ENCODE measurements at places on chromosomes 4 and X.

- no peak for DNase-seq
Measured at GRCh38 chrX:45788315-45788714, 587.6 kb upstream of the DIPK2B start.

DNA sequence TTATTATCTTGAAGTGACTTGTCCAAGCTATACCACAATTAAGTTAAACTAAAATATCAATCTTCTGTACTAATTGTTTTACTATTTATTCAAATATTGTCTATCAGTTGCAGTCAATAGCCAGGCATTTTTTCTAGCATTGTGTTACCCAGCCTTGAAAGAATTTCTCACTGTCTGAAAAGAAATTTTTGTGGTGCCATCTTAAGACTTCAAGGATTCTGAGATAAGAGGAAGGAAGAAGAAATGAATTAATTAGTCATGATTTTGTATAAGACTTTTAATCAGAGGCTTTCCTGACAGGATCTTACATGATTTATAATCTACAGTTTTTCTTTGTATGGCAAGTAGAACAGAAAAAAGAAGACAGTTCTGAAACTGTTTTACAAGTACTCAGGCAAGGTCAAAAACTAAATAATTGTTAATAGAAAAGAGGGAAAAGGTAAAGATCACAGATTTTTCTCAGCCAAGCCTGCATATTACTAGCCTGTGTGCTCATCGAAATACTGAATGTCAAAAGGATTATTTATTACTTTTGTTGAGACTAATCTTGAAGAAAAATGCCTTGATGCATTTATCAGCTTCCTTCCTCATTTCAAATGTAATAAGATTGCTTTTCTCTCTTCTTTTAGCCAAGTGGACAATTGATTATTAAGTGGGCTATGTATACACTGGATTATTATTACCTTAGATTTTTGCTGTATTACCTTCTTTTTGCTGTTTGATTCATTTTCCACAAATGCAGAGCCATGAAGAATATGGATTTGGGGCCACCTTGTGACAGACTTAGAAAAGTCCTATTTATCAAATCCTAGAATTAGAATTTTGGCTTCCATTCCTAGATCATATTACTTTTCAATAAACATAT is 53.8 kb downstream of the CXCL1 start:
- no peak for DNase-seq

DNA sequence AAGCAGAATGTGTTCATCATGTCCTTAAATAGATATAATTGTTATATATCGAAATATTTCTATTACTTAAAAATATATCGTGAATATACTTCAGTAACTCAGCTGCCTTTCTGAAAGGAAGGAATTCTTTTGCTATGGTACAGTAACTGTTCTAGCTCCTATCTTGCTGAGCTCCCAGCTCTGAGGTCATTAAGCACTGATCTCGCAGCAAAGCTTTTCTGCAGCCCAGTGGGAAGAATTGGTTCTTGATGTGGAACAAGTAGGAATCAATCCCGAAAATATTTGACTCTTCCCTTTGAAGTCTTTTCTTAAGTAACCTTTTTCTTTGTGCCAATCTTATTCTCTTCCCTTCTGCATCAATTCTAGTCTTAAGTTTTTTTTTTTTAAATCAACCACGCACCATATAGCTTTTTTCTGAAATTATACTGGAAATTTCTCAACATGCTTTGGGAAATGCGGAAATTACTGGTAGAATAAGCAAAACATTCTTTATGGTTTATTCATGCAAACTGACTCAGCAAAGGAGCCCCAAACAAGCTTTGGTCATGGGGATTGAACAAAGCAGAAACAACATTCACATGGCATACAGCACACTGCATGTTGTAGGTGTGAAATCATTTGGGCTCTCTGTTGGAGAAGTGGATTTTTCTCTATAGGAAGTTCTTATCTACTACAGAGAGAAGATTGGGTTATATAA is 428.9 kb upstream of the GNPDA2 start:
- no peak for DNase-seq

- DNase-seq = no peak
Measured at GRCh38 chr4:70691661-70692060, 3.3 kb downstream of the UTP3 start.

GRCh38 chr4:133178956-133179355 is 29.9 kb downstream of the PCDH10 start:
- no peak for DNase-seq

DNA sequence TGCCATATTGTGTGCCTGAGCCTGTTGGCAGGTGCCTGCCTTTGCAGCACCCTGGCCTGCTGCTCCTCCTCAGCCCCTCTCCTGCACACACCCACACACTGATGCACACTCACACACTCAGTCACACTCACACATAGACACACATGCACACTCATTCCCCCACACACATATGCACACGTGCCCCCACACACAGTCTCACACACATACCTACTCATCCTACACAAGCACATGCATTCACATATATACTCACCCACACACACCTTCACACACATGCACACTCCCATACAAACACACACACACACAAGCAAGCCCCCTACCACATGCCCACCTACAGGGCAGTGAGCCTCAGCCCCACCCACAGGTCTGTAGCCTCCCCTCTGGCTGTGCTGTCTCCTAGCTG is 245.0 kb downstream of the EVC2 start:
- peak; percentile 15 for DNase-seq

DNA sequence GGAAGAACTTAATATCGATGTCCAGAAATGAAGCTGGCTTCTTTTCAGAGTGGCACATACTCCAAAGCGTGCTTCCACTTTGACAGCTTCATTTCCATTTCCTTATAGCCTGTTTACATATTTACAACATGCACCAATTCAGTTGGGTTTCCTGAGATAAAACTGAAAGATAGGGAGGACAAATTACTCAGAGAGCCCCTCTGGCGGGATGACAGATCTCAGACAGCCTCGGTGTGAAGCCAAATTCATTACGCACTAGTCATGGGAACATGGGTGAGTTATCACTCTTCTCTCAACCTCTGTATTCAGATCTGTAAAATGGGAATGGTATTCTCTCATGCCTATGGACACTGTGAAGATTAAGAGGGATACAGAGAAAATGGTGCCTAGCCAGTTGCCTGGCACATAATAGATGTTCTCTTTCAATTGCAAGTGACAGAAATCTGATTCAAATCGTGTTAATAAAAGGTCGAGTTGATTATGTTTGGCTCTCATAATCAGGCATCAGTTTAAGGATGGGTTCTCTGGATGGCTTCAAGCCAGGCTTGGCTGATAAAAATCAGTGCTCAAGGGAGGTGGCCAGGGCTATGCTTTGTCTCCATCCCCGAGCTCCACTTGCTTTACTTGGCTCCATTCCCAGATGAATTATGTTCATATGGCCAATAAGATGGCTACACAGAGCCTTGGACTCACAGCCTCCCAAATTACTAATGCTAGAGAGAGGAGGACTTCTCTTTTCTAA is 132.2 kb upstream of the C1QTNF7 start:
- no peak for DNase-seq

GRCh38 chr4:155624478-155624877 is 42.2 kb upstream of the GUCY1A1 start:
- no peak for DNase-seq

DNA sequence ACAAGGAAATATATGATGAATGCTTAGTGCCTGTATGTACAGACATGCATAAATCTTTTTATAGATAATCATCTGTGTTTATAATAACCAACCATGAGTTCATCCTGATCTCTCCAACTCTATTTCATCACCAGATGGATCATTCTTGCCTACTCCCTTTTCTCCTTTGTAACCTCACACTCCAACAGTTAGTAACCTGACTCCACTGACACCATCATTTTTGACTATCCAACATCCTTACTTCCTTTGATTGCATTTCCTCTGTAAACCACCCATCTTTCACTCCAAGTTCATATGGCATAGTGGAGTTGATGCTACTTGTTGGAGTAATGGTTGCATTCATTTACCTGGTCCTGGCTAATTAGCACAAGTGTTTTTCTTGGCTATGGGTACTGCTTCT is 170.6 kb downstream of the ZNF330 start:
- no peak for DNase-seq

GRCh38 chrX:81708487-81708886 is 506.6 kb downstream of the SH3BGRL start:
- DNase-seq = no peak

DNA sequence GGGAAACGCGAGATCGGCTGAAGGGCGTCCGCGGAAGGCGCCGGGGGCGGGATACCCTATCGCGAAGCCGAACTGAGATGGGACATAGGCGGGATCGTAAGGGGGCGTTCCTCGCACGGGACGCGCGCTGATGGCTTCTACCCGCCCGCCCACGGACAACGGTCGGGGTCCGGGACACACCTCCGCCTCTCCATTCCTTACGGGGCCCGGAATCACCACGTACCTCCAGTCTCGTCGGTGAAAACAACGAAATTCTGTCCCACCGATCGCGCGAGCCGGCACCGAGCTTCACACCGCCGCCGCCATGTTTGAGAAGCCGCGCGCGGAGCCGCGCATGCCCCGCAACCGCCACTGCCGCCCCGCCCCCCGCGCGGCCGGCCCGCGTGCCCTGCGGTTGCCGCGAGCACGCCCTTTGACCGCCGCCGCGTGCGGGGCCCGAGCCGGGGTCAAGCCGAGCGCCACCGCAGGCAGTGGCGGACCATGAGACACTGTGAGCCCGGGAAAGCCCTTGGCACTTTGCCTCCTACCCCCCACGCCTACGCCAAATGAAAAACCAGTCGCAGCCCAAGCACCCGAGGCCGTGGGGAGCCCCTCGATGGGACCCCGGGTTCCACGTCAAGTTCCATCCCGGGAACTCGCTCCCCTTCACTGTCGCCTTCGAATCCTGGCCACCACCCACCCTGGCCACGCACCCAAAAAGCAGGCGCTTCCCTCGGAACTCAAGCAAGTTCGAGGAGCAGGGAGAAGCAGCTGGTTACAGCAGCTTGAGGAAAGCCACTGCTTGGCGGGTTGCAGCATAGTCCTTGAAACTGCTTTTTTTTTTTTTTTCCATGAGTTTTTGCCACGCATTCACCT is at the start of gene SCML2:
Gene SCML2, minus strand, starts transcription at position 320 of the 855 bp plus-strand sequence. CDS start 20,617 bp downstream, outside the sequence.
- DNase-seq = no peak

DNA sequence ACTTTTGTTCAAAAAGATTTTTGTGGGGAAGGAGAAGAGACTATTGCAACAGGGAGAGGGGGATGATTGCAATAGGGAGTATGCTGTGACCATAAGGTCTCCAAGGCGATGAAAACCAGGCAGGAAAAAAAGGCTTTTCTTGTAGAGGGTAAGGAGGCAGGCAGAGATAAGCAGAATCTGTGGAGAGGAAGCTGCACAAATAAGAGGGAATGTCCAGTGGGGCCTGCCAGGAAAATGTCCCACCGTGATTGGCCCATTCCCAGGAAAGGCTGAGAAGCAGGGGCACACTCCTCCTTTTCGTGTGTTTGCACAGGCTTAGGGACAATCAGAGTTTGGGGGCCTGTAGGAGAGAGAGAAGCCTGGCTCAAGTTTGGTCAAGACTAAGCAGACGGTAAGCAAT is 29.1 kb downstream of the SPACA5 start:
- no peak for DNase-seq

DNA sequence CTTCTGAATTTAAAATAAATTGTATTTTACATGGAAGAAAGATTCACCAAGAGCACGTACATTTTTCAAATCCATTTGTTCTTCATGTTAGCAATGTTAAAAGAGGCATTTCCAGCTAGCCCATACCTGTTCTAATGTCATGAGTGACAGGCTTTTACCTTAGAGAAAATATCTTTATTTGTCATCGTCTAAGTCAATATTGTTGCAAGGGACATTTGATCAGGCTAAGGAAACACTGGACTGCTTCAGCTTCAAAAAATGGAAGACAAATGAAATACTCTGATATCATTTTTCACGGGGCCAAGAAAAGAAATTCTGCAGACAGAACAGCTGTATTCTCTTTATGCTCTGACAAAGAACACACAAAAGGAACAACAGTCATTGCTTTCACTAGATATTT is 207.7 kb downstream of the RCHY1 start:
- no peak for DNase-seq

DNA sequence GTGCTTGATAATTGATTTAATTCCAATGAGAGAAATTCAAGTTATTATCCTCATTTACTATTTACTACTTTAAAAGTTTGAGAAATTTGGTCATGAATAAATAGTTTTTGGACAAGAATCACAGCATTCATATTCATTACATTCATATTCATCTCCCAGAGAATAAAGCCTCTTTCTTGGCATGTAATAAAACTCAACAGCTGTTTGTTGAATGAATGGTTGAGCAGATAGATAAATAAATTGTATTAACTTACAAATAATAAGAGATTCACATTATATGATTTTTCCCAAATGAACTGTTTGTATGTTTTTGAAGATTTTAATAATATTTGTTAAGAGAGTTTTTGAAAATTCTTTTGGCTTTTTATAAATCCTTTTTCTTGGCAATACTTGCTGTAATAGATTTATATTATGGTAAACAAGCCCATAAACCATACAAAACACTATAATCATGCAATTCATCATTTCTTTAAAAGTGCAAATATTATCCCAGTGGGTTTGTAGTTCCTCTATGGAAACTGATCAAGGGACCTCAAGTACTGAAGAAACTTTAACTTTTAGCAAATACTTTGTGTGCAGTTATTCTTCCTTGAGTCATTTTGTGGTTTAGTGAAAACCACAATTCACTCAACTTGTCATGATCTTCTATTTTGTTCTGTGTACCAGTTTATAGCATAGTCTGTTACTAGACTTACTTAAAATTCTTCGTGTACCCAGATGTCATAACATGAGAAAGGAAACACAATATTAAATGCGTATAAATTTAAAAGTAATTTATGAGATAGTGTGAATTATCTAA is 371.8 kb downstream of the ADGRL3 start:
- no peak for DNase-seq

DNA sequence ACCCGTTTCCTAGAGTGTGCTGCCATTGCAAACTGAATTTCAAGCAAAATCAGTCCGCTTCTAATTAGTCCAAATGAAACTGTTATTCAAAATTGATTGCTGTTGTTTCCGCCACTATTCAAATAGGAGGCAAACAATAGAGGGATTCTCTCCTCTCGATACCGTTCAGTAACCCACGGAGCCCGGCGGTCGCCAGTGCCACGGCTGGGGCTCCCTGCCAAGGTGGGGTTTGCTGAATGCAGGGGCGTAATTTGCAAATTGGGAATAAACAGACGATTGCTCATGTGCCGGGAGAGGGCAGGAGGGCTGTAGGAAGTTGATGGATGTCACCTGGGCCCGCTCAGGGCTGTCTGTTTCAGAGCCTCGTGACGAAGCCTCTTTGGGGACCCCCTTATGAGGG is 8.8 kb downstream of the ADRA2C start:
- no peak for DNase-seq

GRCh38 chrX:106249706-106250379 is 81.7 kb downstream of the PWWP3B start:
- no peak for DNase-seq

DNA sequence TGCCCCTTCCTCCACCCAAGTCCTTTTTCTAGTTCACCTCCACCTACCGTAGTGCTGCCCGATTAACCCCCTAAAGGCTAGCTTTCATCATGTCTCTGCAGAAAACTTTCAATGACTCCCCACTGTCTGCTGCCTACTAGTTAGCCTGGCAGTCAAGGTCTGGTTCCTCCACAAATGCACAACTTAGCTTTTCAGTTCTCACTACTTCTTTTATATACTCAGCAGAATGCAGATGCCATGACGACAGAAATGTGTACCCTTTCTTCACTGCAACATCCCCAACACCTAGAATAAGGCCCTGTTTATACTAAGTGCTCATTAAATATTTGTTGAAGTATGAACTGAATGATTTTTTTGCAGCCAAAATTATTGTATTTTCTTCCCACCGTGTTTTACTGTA is 30.9 kb upstream of the RASGEF1B start:
- no peak for DNase-seq

All from suprapubic skin (tissue), 4 donors.